Smooth muscle cell of the brain vasculature (primary cell): ENCODE measurements at places on chromosomes 5 and 9.

DNA sequence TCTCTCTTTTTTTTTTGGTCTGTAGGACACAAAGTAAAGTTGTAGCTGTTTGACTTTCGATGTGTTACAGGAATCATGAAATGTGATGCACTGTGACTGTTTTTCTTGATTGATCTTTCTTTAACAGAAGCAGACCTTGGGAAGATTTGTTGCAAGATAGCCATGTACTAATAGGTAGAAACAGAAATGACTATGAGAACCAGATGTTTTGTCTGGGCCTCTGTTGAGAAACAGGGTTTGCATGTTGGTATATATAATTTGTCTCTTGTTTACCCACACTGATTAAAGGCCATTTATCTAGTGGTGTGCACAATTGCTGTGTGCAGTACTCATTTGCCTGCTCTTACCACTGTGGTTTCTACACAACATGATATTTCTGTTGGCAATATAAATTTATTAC is 125.1 kb downstream of the HACD4 start:
- no peak for DNase-seq

DNA sequence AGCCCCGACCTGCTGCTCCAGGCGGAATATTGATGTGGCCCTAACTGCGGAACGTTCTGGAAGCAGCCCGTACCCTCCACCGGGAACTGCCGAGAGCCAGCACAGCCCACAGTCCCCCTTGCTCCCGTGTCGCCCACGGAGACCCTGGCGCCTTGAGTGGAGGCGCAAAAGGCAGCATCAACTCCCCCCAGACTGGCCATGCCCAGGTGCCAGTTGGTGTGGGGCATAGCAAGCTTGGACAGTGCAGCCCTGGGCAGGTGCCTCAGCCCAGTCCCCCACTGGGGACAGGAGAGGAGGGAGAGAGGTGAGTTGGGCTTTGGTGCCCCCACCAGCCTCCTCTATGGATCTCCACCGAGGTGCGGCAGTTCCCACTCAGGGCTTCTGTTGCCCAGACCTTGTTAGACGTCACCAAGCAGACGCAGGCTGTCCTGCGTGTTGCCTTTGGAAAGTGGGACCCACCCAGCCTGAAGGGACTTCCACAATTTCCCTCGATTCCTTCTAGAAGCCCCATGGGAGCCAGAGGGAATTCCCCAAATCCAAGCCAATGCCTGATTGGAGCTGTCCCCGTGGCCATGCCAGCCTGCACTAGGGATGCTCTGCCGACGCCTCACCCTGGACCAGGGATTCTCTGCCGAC is 19.8 kb upstream of the NRARP start:
- no peak for DNase-seq

DNA sequence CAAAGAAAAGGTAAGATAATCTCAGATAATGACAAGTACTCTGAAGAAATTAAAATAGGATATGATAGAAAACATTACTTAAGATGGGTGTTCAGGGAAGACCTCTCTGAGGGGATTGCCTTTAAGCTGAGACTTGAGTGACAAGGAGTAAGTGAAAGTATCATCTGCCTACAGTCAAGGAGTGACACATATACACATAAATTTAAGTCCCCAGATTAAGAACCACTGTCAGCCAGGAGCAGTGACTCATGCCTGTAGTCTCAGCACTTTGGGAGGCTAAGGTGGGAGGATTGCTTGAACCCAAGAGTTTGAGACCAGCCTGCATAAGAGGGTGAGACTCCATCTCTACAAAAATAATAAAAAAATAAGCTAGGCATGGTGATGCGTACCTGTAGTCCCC is 19.7 kb upstream of the ANKHD1 start:
- DNase-seq: no peak

DNA sequence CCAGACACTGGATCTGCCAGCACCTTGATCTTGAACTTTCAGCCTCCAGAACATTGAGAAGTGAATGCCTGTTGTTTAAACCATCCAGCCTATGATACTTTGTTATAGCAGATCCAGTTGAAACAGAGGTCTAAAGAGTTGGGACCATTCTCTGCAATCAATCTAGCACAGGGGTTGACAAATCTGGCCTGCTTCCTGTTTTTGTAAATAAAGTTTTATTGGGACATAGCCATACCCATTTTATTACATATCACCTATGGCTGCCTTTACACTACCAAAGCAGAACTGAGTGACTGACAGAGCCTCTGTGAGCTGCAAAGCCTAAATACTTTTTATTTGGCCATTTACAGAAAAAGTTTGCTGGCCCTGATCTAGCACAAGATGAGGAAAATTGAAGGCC is 62.0 kb downstream of the BARX1 start:
- no peak for DNase-seq

- DNase-seq: no peak
Measured at GRCh38 chr5:77312413-77312812, 101.9 kb downstream of the PDE8B start.

DNA sequence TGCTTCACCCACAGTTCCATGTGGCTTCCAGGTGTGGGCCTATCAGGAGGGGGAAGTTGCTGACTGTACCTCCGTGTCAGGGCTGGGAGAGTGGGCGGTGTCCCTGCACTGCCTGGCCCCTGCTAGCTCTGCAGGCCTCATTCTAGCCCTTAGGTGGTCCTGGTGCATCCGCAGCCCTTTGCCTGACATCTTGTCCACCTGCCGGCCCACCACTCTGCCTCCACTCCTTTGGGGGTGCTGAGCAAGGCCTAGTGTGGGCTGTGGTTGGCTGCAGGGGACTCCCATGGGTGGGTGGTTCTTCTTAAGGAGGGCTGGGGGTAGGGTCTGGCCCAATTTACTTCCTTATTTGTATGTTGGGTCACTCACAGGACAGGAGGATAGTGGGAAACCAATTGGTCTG is 66.9 kb downstream of the HSPA4 start:
- DNase-seq: no peak

GRCh38 chr9:137075275-137075775 is 2.0 kb upstream of the UAP1L1 start:
- DNase-seq: no peak

DNA sequence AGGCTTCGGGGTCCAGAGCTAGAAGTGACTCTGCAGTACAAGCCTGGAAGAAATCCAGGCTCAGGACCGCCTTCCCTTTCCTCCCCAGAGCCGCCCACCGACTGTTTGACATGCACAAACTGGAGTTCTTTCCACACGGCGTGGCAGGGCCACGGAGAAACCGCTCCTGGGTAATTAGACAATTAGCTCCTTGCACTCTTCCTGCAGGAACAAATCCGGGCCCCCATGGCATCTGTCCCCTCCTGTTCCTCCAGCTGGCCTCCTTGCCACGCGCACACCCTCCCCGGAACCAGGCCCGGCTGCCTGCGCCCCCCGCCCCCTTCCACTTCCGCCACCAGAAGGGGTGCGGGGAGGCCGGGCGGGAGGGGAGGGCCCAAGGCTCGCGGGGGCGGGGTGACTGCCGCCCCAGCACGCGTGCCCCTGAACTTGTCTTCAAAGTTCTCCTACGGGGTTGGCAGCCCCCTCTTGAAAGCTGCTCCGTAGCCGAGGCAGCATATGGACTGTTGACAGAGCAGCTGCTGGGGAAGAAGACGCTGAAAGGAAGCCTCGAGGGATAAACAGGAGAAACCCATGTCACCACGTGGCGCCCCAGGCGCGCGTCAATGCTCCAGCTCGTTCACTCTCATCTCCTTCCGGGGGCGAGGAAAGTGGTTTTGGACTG is 74.3 kb downstream of the SEC61B start:
- no peak for DNase-seq

GRCh38 chr5:113145757-113146387 is 169.3 kb downstream of the DCP2 start:
- no peak for DNase-seq

GRCh38 chr5:396531-396961 is 46.4 kb upstream of the EXOC3 start:
- DNase-seq: no peak

GRCh38 chr9:68597362-68597997 is 56.8 kb upstream of the TMEM252 start:
- DNase-seq: no peak

- peak; percentile 88 for DNase-seq
Measured at GRCh38 chr9:15722888-15723287, 170.0 kb downstream of the CCDC171 start.

GRCh38 chr5:134714541-134714940 is 23.8 kb upstream of the CAMLG start:
- DNase-seq: no peak

- peak; percentile 17 for DNase-seq
Measured at GRCh38 chr9:32968101-32969011, 33.1 kb downstream of the APTX start.

DNA sequence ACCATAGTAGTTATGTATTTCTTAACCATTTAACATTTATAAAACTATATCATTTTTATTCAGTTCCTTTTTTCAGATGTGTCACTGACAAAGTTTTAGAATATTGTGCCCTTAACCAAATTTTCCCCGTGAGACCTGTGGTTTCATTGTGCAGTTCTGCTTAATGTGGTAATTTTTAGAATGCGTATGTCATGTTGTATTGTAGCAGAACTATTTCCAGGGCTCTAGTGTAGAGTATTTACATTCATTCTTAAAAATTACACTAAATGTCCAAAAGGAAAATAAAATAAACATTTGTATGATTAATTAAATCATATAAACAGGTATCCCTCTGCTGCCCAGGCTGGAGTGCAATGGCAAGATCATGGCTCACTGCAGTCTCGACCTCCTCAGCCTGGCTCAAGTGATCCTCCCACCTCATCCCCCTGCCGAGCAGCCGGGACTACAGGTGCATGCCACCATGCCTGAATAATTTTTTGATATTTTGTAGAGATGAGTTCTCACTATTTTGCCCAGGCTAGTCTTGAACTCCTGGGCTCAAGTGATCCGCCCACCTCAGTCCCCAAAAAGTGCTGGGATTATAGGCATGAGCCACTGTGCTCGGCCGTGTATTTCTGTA is 15.4 kb downstream of the SERINC5 start:
- DNase-seq: no peak

- no peak for DNase-seq
Measured at GRCh38 chr9:123686131-123686828, 243.6 kb downstream of the DENND1A start.

- DNase-seq: no peak
Measured at GRCh38 chr9:117464941-117465616, 50.2 kb upstream of the ASTN2 start.
